AG09319 (cell line): ENCODE measurements at places on chromosomes 3 and 15.

DNA sequence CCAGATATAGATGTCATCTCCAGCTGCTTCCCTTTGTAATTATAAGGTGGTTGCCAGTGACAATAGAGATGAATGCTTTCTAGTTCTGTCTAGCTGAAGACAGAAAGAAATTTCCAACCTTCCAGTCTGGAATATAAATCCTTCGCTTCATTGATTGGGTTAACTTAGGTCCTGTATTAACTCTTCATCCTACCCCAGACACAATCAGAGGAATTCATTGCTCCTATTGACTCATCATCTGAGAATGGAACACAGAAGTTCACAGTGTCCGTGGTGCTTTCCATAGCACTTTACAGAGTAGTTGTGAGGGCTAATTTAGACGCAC lies 241.4 kb downstream of the NFKBIZ start:
- DNase-seq, result no peak

GRCh38 chr15:93047621-93048425 lies 41.2 kb downstream of the RGMA start:
- no peak for DNase-seq

DNA sequence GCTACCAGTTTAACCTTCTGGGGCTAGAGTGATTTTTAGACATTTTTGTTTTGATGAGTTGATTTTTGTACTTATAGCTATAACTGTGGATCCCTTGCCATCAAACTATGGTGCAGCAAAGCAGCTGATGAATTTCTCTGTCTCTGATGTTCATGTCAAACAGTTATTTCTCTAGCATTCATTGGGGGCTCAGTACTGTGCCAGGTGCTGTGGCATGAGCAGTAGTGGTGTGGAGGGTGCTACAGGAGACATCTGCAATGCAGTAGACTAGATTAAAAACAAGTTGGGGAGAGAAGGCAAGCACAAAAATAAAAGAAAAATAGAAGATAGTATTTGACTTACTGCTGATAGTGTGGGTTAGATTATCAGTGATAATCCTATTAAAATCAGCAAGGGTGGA lies 95.3 kb downstream of the AKAP13 start:
- DNase-seq, result no peak

- no peak for DNase-seq
Observed at GRCh38 chr15:64858021-64858575, 16.4 kb downstream of the PLEKHO2 start.

DNA sequence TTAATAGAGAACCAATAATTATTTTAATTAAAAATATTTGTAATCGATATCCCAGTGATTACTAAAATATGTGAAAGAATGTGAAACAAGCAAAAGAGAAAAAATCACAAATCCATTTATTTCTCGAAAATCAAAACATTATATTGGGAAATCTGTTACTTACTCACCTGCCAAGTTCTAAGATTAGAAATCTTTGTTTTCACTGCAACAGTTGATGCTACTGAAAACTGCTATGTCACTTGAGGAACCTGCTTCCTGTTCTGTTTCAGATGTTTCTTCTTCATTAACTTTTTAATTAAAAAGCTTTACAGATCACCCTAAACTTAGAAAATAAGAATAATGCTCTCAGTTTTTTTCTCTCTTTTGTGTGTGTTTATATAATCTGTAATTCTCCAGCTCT lies 13.7 kb upstream of the DPH6 start:
- no peak for DNase-seq

GRCh38 chr3:174869448-174869847 lies 10.3 kb downstream of the NAALADL2 start:
- DNase-seq, result no peak

- no peak for DNase-seq
Observed at GRCh38 chr3:112647122-112647521, 6.2 kb upstream of the CCDC80 start.
